ENCODE measurements at places on chromosomes 5 and 9.

- no peak for DNase-seq
Measured at GRCh38 chr5:160800375-160801275, 51.4 kb downstream of the ATP10B start.

DNA sequence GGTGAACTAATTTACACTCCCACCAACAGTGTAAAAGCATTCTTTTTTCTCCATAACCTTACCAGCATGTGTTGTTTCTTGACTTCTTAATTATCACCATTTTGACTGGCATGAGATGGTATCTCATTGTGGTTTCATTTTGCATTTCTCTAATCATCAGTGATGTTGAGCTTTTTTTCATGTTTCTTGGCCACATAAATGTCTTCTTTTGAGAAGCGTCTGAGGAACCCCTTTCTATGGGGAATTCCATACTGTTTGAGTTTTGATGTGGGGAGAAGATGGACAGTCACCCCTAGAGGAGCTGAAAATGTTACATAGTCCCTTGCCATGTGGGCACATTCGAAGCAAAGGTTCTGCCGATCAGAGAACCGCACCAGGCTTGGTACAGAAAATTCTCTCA, 207.0 kb upstream of the SLC30A5 start:
- no peak for DNase-seq

DNA sequence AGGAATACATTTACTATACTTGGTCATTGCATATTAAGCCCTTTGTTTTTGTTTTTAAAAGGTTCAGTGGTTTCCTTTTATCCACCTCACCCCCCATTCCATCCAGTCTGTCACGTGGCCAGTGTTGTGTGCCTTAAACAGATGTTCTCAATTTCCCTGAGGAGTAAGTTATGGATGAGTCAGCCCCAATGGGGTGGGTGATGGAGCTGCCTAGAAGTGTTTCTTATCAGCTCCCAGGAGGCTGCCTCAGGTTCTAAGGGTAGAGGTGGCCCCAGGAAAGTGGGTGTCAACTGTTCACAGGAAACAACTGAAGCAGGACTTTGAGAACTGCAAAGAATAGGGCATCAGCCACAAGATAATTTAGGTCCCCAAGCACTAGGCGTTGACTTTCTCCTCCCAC, 41.1 kb downstream of the ACTBL2 start:
- DNase-seq = peak; percentile 16

DNA sequence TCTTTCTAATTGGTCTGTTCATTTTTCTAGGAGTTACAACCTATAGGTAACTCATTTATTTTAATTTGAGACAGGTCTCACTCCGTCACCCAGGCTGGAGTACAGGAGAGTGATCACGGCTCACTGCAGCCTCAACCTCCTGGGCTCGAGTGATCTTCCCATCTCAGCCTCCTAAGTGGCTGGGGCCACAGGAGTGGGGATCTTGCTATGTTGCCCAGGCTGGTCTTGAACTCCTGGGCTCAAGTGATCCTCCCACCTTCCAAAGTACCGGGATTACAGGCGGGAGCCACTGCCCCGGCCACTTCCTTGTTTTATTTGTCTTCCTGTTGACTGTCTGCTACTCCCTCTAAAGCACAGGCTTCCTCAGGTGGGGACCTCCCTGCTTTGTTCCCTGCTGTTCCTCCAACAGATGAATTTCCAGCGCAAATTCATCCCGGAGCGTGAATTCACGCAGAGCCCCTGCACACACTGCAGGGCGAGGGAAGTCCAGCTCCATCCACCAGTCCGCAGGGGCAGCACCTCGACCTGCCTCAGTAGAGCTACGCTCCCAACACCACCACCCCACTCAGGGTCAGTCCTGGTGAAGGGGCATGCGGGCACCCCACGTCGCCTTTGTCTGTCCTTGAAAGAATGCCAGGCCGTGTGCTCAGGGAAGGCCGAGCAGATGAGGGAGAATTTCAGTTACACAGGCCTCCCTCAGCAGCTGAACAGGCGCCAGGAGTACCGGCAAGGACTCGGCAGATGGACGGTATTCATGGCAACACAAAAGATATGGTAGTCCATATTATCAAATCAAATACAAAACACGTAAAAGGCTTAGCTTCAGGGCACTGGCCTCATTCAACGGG, 6.3 kb downstream of the QSOX2 start:
- DNase-seq = no peak

- DNase-seq = no peak
Measured at GRCh38 chr5:8870959-8871355, 674.9 kb downstream of the SEMA5A start.

GRCh38 chr9:130114741-130115140, 57.5 kb upstream of the NCS1 start:
- DNase-seq = no peak

GRCh38 chr5:91139572-91140200, 243.4 kb downstream of the ARRDC3 start:
- DNase-seq = peak; percentile 60

- no peak for DNase-seq
Measured at GRCh38 chr5:111236995-111237394, 12.8 kb downstream of the CAMK4 start.

- DNase-seq = peak; percentile 48
Measured at GRCh38 chr9:113999256-114000062, 78.6 kb downstream of the AMBP start.

DNA sequence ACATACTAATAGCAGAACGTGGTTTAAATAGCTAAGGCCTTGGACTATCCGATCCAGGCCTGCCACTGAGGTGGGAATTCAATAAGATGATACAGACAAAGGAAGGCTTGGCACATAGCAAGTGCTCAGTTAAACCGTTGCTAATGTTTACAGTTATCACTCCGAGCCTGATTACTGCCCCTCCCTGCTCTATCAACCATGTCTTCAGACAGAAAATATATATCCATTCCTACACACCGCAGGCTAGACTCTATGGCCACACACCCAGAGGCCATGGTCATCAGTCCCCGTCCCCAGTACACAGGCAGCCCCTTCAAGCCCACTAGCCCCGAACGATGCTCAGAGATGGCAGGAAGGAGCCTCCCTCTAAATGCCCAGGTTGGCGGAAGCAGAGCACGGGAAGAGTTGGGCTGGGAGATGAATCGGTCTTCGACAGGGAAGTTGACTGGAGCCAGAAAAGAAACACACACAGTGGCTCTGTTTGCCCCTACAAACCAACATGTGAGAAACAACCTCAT, 49.7 kb upstream of the STXBP1 start:
- DNase-seq = peak; percentile 27

All from suppressor macrophage (primary cell).